H9 (cell line): ENCODE measurements at places on chromosomes 2 and 18.

DNA sequence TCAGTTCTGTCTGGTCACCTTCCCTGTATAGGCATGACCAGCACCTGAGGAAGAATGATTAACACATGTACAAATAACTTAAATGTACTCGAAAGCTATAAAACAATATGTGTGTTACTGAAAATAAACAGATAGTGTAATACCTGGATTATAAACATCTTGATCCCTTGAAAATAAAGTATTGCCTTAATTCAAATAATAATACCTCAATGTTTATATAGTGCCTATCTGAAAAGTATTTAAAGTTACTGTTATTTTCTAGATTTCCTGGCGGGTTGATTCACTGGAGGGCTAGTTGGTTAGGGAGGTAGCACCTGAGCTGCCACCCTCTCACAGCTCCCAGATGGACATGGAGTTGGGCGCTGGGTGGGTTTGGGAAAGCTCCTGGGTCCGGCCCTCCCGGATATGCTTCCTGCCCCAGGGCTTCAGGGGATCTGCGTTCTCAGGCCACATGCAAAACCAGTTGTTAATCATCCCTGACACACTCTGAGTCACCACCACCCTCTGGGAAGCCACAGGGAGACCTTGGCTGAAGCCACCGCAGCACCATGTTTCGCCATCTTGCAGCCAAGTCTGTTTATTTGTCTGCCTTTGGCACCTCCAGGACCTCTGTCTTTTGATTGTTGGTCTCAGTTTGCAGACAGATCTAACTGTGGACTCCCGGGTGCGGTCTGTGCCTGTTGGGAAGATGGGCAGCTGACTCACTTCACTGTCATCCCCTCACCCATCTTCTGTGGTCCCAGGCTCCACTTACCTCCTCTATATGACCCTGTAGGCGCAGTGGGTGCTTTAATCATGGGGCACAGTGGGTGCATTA, 35.3 kb downstream of the RAB31 start:
- peak; percentile 85 for DNase-seq

- no peak for DNase-seq
Measured at GRCh38 chr2:74841641-74842040, 7.7 kb downstream of the HK2 start.

DNA sequence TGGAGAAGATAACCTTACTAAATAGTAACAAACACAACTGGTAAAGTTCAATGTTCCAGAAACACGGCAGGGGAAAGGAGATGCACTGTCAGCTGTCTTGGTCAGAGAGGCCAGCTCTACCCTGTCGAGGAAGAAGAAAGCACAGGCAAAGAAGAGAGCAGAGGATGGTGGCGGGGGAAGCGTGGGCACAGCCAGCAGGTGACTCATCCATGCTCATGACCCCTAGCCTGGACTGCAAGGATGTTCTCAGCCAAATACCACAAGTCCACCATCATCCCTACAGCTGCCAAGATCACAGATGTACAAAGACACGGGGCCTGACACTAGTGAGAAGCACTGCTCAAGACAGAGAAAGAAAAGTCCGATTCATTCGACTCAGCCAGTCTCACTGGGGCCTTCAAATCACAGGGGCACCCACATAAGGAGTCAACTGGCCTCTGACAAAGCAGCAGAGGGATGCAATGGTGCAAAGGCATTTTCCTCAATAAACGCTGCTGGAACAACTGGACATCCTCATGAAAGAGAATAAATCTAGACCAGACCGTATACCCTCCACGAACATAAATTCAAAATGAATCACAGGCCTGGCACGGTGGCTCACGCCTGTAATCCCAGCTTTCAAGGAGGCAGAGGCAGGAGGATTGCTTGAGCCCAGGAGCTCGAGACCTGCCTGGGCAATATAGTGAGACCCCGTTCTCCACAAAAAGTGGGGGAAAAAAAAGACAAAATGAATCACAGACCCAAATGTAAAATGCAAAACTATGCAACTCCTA, 5.6 kb downstream of the DTYMK start:
- DNase-seq = no peak

DNA sequence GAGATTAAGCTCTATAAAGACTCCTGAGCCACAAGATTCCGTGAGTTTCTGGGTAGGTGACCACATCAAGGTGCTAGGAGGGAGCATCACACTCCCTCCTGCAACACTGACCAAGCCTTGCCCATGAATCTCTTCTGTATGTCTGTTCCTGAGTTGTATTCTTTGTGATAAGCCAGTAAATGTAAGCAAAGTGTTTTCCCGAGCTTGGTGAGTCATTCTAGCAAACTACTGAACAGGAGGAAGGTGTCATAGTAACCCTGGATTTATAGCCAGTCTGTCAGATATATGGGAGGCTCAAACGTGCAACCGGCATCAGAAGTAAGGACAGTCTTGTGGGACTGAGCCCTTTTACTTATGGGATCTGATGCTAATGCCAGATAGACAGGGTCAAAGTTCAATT, 346.1 kb upstream of the KYNU start:
- no peak for DNase-seq

DNA sequence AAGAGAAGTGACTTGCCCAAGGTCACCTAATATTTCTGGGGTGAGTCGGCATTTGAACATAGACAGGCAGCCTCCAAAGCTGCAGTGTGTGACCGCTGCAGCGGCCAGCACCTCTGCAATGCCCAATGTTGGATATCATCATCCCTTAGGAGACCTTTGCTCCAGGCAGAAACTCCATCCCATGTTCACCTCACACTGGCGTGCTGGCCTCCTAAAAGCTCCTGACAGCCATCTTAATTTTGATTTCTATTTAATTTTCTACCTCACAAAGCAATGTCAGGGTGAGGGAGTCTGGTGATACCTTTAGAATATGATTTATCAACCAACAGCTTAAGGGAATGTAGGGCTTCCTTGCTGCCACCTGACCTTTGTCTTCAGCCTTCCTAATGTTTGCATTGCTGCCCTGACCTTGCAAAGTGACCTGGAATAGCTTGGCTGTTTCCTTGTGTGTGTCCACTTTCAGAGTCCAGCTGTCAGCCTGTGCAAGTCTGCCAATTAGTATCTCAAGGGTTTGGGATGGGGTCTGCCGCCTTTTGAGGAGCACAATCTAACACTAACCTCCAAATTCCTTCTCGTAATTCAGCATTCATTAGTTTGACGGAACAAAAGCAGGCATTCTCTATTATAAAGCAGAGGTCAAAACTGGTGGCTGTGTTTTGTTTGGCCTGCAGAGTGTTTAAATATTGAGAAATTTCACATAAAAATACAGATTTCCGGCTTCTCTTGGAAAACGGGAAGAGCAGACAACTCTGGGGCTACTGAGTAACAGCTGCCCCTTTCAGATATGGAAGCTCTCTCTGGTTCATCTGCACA, 127.6 kb downstream of the PLEKHM3 start:
- no peak for DNase-seq

- DNase-seq = no peak
Measured at GRCh38 chr2:149612122-149612521, 24.5 kb upstream of the MMADHC start.

- peak; percentile 66 for DNase-seq
Measured at GRCh38 chr2:151946899-151947812, 118.9 kb upstream of the ARL5A start.

- peak; percentile 14 for DNase-seq
Measured at GRCh38 chr2:128642316-128642715, 323.6 kb upstream of the HS6ST1 start.

DNA sequence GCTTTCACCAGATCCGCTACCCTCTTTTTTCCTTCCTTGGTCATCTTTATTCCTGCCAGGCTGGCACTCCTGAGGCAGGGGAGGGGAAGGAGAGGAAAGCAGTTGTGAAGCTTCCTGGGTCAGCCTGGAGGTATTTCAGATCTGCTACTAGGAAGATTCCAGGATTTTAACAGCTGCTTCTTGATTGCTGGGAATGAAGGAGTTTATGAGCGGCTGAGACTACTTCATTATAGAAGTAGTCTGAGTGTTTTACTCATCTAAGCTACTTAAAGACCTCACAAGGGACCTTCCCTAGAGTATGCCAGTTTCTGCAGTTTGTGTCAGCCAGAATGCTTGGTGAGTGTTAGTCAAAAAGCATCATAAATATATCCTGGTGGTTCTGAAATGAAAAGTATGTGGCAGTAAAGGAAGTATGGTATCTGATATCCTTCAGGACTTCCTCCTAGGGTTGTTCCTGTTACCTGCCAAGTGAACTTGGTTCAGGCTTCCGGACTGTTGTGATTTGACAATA, 1.9 kb downstream of the TANC1 start:
- DNase-seq = no peak
